ENCODE measurements at places on chromosomes 2 and 18.

DNA sequence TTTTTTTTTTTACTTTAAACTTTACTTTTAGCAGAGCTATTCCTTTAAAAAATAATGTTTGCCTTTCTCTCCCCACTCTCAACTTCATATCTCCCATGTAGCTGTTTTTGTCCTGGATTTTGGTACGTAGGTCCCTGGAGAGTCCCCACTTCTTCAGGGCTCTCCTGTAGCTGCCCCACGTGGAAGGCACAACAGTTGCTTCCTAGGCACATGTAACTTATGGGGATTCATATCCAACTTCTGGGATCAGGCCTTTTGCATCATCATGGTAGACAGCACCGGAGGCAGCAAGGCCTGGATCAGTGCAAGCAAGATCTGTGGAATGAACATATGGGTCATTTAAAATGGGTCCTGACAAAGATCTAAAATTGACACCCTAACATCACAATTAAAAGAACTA, 95.7 kb downstream of the ACAA2 start:
- DNase-seq: no peak

GRCh38 chr2:240672076-240672700, 10.5 kb downstream of the AQP12B start:
- DNase-seq: no peak

DNA sequence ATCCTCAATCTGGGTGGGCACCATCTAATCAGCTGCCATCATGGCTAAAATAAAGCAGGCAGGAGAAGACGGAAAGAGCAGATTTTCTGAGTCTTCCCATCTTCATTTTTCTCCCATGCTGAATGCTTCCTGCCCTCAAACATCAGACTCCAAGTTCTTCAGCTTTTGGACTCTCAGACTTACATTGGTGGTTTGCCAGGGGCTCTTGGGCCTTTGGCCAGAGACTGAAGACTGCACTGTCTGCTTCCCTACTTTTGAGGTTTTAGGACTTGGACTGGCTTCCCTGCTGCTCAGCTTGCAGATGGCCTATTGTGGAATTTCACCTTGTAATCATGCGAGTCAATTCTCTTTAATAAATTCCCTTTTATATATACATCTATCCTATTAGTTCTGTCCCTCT, 36.6 kb downstream of the DIPK1C start:
- DNase-seq: no peak

DNA sequence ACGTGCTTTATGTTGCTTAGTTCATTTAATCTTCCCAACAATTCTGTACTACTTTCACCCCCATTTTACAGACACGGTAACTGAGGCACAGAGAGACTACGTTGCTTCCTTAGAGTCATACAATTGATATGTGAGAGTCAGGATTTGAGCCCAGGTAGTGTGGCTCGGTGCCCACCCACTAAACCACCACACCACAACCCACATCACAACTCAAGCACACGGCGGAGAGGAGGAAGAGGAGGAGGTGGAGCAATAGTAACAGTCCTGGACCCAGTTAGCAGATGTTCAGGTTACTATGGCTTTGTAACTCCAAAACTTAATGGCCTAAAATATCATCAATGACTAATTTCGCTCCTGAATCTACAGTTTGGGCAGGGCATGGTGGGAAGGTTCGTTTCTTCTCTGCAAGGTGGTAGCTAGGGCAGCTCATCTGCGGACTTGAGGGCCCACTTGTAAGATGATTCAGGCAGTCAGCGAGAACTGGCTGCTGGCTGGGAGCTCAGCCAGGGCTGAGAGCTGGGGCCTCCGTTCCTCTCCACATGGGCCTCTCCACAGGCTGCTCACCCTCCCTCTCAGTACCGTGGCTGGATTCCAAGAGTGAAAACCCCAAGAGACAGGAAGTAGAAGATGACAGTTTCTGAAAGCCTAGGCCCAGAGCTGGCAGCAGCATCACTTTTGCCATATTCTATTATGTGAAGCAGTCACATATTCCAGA, 167.1 kb downstream of the ZFP36L2 start:
- DNase-seq: peak; percentile 56

DNA sequence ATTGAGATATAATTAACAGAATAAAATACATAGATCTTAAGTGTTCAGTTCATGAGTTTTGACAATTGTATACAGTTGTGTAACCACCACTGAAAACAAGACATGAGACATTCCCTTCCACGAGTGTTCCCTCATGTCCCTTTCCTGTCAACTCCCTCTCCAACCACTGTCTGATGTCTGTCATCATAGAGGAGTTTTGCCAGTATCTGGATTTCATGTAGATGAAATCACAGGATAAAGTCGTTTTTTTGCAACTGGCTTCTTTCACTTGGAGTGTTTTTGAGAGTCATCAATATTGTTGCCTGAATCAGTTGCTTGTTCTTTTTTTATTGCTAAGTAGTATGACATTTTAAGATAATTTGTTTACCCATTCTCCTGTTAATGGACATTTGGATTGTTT, 52.7 kb downstream of the RBMS1 start:
- no peak for DNase-seq

GRCh38 chr2:2653231-2653630, 322.2 kb upstream of the MYT1L start:
- no peak for DNase-seq

DNA sequence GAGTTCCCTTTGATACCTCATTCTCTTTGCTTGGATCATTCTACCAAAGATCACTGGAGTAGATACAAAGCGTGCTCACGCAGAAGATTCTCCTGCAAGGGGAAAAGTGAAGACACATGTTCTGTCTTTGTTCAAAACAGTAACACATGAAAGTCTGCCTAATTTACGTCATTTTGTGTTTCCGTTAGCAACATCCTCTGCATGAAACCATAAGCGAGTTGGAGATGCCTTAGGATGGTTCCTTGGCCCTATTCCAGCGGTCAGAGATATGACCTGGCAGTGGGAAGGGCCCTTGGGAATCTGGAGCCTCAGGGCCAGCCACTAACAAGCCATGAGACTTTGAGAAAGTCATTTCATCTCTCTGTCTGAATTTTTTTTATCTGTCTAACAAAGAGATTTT, 180.9 kb upstream of the TWIST2 start:
- no peak for DNase-seq

DNA sequence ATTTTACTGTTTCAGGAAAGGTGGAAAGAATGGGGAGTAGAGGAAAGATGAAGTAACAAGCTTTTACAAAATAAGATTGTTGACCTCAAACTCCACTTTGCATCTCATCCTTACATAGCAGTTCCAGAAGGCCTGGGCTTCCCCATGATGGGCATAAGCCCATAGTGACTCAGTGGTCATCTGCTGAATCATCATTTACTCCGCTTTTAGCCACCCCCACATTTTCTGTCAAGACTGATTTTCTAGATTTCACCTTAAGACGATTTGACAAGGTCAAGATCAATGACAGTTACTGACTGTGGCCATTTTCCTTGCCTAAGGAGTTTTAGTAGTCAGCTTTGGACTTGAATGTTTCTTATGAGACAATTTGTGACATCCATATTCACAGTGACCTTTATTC, 49.4 kb downstream of the PLEKHM3 start:
- no peak for DNase-seq

GRCh38 chr2:45681675-45682074, 30.2 kb downstream of the PRKCE start:
- DNase-seq: no peak

- no peak for DNase-seq
These were observed 131.0 kb downstream of the PHLPP1 start for GRCh38 chr18:62846313-62846712.

DNA sequence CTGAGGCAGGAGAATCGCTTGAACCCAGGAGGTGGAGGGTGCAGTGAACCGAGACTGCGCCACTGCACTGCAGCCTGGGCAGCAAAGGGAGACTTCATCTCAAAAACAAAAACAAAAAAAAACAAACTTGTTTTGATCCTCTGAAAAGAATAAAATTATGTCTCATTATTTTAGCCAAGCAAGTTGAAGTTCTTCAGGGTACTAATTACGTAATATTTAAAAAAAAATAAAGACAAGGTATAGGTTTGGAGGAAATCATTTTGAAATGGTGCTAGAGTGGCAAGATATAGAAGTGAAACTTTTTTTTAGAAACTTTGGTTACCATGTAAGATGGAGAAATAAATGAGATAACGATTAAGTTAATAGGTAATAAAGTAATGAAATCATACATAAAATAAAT, 54.4 kb upstream of the TMEM247 start:
- DNase-seq: no peak

DNA sequence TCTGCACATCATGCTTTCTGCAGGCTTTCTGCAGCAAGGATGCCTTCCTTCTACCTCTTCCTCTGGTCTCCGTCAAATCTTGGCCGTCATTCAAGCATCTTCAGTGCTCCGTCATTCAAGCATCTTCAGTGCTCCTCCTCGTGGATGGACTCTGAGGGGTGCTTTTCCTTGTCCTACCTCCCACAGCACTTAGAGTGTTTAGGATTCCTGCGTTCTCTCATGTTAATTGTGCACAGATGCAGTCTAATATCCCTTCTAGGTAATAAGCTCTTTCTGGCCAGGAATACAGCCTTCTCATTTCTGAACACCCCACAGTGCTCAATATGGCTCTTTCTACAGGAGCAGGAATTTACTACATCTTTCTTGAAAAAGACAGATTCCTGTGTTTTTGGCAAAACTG, 59.8 kb downstream of the ZNF236 start:
- DNase-seq: no peak

GRCh38 chr2:183229386-183229785, 105.1 kb downstream of the NUP35 start:
- DNase-seq: no peak

GRCh38 chr2:71612581-71613402, 159.4 kb downstream of the DYSF start:
- DNase-seq: no peak

GRCh38 chr18:25350489-25351251, 1.3 kb downstream of the ZNF521 start:
- peak; percentile 11 for DNase-seq

DNA sequence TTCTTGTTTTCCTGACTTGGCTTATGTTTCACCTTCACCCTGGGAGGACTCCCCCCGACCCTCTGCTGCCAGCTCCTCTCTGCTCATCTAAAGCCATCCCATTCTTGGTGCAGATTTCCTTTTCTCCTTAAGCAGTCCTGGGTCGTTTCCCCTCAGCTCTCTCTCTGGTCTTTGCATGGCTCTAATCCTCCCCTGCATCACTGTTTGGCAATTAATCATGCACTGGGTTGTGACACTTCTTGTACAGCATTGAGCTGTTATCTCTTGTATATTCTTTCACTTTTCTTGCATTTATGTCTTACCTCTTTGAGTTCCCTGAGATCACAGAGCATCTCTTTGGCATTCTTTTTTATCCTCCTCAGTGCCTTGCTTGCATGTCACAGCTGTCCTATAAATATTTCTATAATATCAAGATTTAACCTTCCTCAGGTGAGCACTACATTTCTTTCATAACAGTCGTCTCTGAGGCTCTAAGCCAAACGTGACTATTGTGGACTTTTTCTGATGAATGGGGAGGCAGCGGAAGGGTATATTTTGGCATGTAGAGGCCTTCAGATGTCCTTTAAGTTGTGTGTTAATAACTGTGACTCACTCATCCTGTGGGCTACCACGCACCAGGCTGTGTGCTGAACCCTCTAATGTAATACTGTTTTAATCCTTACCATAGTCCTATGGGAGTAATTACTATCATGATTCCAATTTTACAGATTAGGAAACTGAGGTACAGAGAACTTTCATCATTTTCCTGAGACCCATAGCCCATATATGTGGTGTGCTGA, 507.5 kb downstream of the SLC4A3 start:
- DNase-seq: no peak

DNA sequence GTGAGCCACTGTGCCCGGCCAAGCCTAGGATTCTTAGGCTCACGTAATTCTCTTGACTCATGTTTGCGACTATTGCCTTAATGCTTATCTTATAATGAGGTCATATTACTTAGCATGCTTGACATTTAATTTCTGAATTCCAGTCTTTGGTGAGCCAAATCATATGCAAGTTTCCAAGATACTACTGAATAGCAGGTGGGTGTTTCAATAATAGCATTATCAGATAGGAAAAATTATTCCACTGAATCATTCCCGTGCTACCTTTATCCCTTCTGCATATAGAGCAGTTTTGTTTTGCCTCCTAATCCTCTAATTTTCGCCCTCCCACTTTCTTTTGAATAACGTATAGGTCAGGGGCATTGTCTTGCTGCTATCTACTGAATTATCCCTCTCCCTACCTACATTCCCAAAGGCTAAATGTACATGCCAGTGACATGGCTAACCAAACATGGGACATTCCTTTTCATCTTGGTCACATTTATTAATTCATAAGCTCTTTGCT, 4.9 kb downstream of the DAW1 start:
- no peak for DNase-seq

GRCh38 chr18:5895876-5896740, 786 bp upstream of the TMEM200C start:
- DNase-seq: no peak

DNA sequence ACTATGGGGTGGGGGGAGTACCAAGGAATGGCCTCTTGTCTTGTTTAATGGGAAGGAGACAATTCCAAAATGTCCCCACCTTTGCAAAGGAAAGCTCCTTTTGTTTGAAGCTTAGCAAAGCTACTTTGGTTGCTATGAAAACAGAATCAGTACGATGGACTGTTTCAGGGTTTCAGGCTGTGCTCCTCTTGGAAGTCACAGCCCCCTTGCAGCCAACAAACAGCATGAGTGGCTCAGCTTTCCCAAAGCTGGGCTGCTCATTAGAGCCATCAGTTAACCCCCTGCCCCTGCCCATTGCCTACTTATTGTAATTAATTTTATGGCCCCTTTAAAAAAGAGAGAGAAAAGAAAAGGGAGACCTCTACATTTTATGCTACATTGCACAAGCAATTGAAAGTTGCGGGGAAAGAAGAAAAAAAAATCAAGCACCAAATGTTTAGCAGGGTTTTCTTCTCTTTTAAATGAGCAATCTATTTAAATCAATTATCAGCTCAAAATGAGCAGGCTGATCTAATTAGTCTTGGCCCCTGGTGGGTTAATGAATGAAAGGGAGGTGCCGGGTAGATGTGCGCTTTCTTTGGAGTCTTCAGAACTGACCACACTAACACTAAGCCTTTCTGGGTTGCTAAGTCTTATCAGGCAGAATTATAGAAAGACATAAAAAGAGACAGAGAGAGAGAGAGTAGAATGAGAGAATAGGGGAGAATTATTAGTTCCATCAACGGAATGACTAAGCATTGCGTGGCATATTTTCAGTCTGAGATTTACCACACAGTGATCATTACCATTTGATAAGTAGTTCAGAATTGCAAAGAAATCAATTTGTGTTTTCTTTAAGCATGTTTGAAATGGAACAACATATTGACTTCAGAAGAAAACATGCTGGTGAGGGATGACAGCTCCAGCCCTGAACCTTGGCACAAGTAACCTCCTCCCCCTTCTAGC, 284.9 kb downstream of the INSIG2 start:
- DNase-seq: no peak

DNA sequence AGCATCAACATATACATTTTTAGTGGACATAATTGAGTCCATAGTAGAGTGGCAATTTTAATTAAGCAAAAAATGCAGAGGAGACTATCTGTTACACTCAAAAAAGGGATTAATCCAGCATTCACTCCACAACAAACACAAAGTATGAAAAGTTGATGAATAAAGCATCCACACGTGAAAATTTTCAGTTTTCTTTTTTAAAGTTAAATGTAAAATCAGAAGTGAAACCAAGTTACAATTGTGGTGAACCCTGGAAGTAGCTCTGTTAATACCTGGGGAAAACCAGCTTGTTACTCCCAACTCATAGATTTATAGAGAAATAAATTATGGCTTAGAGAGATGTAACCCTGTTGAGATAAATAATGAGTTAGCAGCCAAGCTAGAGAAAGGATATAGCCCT, 807.8 kb downstream of the TRIB2 start:
- no peak for DNase-seq

GRCh38 chr18:5618047-5618688, 74.4 kb upstream of the EPB41L3 start:
- no peak for DNase-seq

GRCh38 chr18:57077786-57078552, 68.9 kb upstream of the BOD1L2 start:
- no peak for DNase-seq
